CD4-positive, alpha-beta T cell treated with Interleukin-1 beta for 1 hour (primary cell): ENCODE measurements at places on chromosomes 2 and 18.

DNA sequence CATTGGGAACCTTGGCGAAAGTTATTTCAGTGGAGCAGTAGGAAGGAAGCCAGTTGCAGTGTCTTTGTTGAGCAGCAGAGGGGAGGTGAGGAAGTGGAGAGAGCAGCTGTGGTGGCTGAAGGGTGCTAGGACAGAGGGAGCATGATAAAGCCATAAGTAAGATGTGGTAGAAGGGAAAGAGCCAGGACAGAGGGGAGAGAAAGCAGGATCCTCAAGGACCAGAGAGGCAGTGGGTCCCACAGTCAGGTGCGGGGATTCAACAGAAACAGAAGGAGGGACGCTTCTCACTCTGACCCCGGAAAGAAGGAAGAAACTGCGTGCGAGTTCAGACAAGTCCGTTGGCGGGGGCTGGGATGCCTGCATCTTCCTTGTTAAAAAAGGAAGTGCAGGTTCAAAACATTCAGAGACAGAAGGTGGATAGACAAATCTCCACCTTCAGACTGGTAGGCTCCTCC is at the start of gene CXCR2:
Gene CXCR2, plus strand, starts transcription at position 403 of the 455 bp plus-strand sequence. CDS start 8,774 bp downstream, outside the sequence.
- DNase-seq, result no peak

- no peak for DNase-seq
Observed at GRCh38 chr18:57846258-57846657, 43.1 kb upstream of the ATP8B1 start.

- peak; percentile 59 for DNase-seq
Observed at GRCh38 chr2:231717281-231718171, 9.2 kb downstream of the PTMA start.

- DNase-seq, result no peak
Observed at GRCh38 chr2:5076599-5076998, 615.6 kb upstream of the SOX11 start.

DNA sequence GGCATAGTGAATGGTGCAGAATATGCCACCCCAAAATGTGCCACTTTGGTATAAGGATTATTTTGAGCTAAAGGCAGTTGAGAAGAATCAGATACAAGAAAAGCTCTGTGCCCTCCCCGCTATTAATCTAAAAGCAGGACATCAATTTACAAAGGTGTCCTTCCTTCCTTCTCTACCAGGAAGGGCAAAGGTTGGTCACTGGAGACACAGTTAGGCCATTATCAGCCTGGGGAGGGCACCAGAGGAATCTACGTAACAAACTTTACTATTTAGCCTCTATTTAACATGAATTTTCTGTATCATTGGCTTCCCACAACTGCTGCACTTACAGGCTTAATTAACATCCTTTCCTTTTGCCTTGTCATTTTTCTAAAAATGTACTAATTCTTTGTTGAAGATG is 52.6 kb downstream of the MEP1B start:
- no peak for DNase-seq

GRCh38 chr2:151033271-151034248 is 228.1 kb downstream of the RBM43 start:
- DNase-seq, result no peak

- DNase-seq, result no peak
Observed at GRCh38 chr2:190501702-190502407, 32.7 kb downstream of the NEMP2 start.

- no peak for DNase-seq
Observed at GRCh38 chr2:72431737-72432136, 284.1 kb upstream of the CYP26B1 start.
